Prostate gland (tissue), 2 donors: ENCODE measurements at places on chromosomes 5 and 9.

- no peak for DNase-seq
Measured at GRCh38 chr5:167348980-167349379, 942.5 kb upstream of the WWC1 start.

- DNase-seq: no peak
Measured at GRCh38 chr5:93583768-93584595, 960 bp downstream of the NR2F1 start.

GRCh38 chr9:2727966-2728613 lies 10.8 kb downstream of the KCNV2 start:
- DNase-seq: peak; percentile 39

DNA sequence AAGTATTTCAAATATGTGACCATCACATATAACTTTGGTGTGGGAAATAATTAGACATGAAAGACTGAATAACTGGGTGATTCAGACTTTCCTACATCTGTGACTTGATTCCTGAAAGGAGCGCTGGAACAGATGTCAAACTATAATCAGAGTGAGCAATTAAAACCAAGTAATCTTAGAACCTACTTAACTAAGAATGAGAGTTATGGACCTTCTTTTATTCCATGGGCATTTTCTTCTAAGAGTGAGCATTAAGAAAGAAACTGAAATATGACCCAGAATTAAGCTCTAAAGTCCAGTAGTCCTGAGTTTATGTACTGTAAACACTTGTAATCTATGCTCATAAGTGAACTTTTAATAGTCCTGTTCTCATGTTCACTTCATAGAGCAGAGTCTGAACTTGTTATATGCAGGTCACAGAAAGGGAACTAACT lies 68.4 kb downstream of the PAM start:
- no peak for DNase-seq

- DNase-seq: peak; percentile 28
Measured at GRCh38 chr5:151005950-151006576, 14.3 kb upstream of the GPX3 start.

- DNase-seq: no peak
Measured at GRCh38 chr5:54521856-54522479, 4.4 kb downstream of the SNX18 start.

GRCh38 chr5:166881802-166882201 lies 1409.6 kb upstream of the WWC1 start:
- DNase-seq: no peak

DNA sequence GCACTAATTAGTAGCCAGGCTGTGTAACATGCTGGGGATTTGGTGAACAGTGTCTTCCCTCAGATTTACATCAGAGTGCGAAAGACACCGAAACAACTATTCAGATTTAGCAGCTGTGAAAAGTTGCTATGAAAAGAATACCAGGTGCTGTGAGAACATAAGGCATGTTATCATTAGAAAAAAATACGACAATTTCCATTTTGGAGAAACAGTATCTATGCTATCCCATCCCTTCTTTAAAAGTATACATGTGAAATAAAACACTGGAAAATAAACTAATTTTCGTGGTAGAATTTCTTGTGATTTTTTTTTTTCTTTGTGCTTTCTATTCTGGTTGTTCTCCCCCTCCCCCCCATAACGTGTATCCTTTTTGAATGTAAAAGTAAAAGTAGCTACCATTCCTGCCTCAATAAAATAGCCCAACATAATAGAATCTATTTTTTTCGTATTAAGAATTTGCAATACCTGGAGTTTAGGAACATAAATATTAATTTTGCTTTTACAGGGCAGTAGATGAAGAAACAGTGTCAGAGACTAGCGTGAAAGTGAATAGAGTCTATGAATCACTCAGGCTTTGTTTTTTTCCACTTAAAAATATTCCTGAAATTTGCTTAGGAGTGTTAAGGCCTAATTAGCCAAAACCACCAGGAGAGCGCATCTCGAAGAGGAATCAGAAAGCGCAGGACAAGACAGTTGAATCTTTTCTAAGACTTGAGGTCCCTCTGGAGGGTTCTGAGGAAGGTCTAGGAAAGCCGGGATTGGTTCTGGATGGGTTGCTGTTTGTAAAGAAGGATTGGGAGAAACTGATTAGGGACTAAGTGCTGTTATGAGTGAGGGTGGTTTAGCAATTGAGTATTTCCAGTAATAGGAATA lies 813 bp upstream of the SLU7 start:
- DNase-seq: no peak

- DNase-seq: no peak
Measured at GRCh38 chr5:41338136-41338675, 124.9 kb upstream of the C6 start.

- DNase-seq: no peak
Measured at GRCh38 chr5:30030101-30030500, 1163.4 kb upstream of the CDH6 start.

DNA sequence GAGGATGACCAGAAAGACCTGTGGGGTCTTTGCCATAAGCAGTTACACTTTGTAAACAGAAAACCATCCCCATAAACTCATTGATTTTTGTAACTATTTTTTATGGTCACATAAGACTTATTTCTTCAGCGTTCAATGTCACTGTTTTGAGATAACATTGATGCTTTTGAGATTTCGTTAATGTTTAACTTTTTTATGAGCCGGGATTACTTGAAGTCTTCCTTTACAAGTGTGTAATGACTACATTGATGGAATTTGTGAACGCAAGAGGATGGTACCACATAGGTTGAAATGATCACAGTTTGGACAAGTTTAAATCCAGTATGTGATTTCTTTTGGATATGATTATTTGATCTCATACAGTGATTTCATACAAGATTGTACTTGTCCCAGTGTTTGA lies 1.8 kb downstream of the SLC12A2 start:
- no peak for DNase-seq

DNA sequence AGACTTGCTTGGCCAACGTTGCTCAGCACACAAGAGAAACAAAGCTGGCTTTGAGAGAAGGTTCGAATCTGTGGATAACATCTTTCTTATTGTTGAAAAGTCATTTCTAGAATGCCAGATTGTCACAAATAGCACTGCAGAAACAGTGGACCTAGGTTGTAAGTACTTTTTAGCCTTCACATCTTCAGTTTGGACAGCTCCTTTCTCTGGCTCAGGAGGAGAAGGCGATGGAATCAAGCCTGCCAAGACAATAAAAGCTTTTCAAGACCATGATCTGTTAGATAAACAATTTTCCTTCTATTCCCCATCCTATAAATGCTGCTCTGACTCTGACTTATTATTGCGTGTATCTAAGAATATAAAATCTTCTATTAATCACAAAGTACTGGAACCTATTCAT lies 615.2 kb upstream of the SEMA6A start:
- DNase-seq: no peak

GRCh38 chr5:76583163-76584047 lies 39.8 kb downstream of the F2RL2 start:
- DNase-seq: no peak

DNA sequence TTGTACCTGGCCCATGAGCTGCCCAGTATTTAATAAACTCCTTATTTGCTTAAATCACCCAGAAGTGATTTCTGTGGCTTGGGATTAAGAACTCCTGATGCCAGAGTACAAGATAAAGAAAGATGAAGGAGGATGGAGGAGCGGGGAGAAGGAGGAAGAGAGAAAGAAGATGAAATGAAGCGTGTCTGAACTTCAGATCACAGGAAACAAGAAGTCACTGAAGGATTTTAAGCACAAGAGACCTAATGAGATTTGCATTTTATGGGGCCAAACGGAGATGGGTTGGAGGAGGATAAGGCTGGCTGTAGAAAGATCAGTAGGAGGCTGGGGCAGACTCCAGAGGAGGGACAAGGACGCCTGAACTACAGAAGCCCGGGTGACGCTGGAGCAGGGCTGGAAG lies 3.1 kb downstream of the EIF4E1B start:
- no peak for DNase-seq

- no peak for DNase-seq
Measured at GRCh38 chr9:137723783-137724445, 105.1 kb downstream of the EHMT1 start.

GRCh38 chr5:6850106-6850432 lies 136.8 kb downstream of the TENT4A start:
- no peak for DNase-seq
